ENCODE measurements at places on chromosomes 1 and 21.

DNA sequence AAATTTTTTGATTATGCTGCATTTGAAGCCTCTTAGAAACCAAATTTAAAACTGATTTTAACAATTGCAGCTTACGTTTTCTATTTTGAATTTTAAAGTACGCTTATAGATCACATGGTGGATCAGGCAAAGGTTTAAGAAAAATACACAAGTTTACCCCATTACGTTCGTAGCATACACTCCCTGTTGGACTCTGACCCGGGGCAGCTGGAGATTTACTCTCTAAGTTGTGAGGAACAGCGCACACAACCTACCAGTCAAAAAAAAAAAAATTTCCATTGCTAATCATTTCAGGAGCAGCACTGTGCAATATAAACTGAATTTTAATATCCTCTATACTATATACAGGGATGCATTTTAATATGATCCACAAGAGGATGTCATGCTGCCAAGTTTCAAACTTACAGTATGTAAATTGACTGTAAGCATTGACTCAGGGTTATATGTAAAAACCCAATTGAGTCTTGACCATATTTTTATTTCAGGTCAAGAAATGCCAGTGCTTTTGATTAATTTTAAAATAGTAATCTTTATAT, 20.4 kb downstream of the CSDE1 start:
- no peak for DNase-seq

DNA sequence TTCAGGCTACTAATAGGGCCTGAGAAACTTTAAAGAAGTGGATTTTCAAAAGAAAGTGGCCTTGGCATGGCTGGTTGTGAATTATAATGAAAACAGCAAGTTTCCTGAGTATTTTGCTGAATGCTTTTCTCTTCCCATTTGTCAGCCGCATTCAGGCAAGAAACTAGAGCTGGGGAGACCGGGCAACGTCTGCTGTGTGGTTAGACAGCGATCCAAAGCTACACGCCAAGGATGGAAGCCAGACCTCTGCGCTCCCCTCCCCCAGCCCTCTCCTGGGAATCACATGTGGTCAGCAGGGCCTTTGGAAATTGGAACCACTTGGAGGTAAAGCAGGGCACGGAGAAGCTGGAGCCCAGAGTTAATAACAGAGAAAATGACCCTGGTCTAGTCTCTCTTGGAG, 114.1 kb upstream of the CD34 start:
- no peak for DNase-seq

DNA sequence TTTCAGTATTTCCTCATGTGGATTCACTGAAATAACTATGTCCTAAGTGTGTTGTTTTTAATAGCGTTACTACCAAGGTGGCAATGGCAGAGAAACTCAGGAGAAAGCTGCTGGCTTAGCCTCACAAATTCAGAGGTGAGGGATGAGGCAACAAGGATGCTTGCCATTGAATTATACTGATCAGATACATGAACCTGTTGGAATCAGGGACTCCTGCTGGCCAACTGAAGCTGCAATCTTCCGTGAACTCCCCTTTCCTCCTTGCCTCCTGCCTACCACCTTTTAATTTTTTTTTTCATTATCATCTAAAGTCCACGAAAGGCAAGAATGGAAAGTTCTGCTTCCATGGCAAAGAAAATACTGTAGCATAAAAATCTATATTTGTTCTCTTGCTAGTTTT, 254.7 kb downstream of the NFIA start:
- DNase-seq, result no peak

DNA sequence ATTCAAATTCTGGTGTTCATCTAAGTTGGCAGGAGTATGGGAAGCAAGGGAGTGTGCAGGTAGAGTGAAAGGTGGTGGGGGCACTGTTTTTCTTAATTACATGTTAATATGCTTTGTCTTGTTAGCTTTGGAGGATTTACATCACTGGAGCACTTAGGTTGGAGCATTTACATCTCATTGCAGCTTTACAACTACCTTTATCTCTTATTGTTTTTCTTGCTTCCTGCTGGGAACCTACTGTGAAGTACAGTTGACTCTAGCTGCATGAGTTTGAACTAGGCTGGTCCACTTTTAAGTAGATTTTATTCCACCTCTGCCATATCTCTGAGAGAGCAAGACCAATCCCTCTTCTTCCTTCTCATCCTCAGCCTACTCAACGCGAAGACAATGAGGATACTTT, 554.8 kb upstream of the B3GALT2 start:
- no peak for DNase-seq

- DNase-seq, result no peak
These were observed 294.7 kb downstream of the SIPA1L2 start for GRCh38 chr1:232335261-232335660.

DNA sequence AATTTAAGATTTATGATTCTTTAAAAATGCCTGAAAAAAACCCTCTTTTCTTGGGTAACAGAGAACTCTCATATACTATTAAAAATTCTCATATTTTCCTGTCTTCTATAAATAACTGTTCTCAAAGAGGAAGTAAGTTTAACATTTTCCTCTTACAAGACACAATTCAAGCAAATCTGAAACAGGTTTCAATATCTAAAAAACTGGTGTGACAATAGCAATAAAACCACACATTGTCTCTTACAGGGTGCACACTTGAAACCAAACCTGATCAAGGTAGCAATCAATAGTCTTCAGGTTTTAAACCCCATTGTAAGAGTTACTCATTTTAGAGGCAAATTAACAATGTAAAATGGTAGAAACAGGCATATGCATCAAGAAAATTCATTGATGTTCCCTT, 28.0 kb downstream of the FUBP1 start:
- no peak for DNase-seq

- DNase-seq, result no peak
These were observed 113.1 kb upstream of the FGGY start for GRCh38 chr1:59183749-59184317.

GRCh38 chr1:177659281-177659680, 310.6 kb downstream of the SEC16B start:
- no peak for DNase-seq

DNA sequence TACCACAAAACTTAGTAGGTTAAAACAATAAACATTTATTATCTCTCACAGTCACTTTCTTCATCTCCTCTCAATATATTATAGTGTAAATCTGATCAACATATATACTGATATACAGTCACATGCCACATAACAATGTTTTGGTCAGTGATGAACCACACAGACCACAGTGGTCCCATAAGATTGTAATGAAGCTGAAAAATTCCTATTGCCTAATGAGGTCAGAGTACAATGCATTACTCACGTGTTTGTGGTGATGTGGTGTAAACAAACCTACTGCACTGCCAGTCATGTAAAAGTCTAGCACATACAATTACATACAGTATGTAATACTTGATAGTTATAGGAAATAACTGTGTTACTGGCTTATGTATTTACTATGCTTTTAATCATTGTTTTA, 30.1 kb downstream of the OLFML3 start:
- DNase-seq, result no peak

- DNase-seq, result no peak
These were observed 74.6 kb downstream of the NENF start for GRCh38 chr1:212507369-212507768.

DNA sequence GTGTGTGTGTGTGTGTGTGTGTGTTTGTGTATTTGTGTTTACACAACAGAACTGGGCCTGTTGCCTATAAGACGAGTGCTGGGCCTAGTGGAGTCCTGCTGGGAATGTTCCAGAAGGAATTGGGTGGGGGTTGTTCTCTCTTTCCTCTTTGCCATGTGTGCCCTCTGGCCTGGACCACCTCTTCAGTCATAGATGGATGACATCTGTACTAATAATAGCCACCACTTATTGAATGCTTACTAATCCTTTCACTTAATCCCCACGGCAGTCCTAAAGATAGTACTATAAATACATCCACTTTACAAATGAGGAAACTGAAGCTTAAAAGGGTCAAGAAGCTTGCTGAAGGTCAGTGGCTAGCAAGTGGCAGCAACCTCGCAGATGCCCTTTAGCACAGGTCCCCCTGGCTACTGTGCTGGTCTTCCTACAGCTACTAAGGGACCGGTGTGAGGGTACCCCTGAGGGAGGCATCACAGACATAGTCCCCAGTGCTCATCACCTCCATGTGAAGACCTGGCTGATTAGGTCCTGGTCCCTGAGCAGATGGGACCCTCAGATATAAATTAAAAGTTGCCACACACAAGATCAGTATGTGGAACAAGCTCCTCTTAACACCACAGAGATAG, 55.2 kb upstream of the KIF1B start:
- DNase-seq, result no peak

DNA sequence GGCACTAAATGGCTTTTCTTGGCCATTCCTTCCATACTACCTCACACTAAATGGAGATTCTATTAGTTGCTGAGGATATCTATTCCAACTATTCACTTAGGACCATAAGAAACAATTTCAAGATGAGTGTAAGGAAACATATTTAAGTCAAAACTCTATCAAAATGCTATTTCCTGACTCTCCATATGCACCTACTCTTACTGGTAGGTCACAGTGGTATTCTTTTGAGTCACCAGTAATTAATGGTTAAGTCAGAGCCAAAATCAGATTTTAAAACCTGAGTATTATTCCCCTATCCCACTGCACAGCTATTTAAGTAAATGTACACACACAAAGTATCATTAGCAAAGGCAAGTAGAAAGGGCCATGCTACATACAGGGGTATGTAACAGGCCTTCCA, 50.3 kb downstream of the ARID4B start:
- DNase-seq, result no peak

DNA sequence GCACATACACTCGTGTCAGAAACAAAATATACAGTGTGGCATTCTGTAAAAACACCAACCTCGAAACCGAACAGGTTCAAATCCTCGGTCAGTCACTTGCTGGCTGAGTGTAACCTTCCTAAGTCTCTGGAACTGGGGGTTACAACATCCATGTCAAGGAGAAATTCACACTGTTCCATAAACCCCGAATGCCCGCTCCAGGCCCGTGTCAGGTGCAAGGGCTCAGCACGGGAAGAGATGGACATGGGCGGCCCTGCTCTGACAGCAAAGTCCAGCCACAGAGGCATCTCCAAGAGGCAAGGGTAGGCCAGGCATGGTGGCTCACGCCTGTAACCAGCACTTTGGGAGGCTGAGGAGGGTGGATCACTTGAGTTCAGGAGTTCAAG, 79.5 kb downstream of the SLC66A1 start:
- DNase-seq, result no peak

GRCh38 chr1:66563941-66564630, 30.1 kb downstream of the SGIP1 start:
- DNase-seq, result no peak

- DNase-seq, result no peak
These were observed 9.4 kb downstream of the ZCCHC17 start for GRCh38 chr1:31306278-31306677.

- DNase-seq, result no peak
These were observed 81.8 kb upstream of the ERRFI1 start for GRCh38 chr1:8107897-8108296.

DNA sequence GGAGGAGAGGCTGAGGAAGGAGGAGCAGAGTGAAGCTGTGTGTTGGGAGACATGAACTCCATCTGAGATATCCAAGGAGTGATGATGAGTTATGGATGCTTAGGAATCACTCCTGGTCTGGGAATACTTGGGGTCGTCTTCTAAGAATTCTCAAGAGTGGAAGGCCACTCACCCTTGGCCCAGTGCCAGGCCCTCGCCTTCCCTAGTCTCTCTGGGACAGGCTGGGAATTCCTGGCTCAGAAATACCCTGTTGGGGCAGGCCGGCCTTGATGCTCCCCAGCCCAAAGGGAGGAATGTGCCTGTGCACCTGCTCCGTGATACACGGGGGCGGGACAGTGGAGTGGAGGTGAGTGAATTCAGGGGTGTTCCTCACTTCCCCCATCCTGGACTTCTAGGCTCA, 12.6 kb upstream of the LMNA start:
- no peak for DNase-seq

- no peak for DNase-seq
These were observed 342.0 kb upstream of the CAMK1G start for GRCh38 chr1:209241487-209241886.

DNA sequence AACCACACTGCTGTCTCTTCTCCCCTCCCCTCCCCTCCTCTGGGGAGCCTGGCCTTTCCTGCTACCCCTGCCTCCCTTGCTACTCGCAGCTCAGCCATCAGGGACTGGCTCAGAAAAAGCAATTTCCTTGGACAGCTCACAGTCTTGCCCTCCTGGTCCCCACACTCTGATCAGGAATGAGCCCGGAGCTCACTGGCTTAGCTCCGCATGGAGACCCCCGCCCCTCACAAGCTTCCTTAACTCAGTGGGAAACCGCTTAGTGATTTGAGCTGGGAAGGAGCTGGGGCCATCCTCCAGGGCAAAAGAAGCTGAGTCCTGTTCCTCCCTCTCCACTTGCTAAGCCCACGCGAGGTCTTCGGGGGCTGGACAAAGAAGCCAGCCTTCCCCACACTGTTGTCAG, 70.3 kb upstream of the ACTL8 start:
- no peak for DNase-seq

DNA sequence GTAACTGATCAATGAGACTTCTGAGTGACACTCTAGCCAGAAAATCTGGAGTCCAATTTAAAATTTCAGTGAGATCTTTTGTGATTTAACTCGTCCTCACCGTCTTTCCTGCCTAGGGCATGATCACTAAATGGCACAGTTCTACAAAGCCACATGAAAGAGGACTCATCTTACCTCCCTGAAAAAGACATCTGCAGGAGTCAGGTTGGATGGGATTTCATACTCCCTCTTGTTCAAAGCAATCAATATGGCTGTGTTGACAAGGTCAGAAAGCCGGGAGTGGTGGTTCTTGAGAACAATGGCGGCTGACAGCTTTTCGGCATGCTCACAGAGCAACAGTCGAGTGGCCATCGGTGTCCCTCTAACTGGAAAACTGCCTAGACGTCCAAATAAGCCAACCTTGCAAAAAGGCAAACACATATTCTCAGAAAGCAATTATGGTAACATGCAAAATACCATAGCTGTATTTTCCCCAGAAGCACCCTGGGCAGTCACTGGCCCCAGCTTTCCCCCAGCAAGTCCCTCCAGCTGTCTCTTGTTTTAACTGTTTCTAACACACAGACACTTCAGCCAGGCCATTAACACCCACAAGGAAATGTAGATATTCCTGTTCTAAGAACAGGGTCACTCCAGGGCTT, 36.6 kb upstream of the ACTA1 start:
- no peak for DNase-seq

DNA sequence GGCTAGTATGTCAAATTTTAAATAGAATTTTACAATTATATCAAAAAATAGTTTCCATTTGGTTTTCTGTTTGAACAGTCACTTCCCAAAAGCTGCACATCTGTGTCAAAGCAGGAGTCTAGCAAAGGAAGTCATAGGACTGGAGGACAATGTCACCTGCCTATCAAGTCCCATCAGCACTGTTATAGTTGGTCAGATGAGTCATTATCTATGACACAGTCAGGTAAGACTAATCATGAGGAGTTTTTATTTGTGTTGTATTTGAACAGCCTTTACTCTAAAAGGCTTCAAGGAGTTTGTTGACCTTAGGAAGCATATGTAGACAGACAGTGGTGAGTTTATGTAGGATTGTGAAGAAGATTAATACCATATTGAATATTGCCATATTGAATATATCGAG, 74.2 kb upstream of the QSOX1 start:
- DNase-seq, result no peak
